ENCODE measurements at places on chromosomes 3 and 15.

DNA sequence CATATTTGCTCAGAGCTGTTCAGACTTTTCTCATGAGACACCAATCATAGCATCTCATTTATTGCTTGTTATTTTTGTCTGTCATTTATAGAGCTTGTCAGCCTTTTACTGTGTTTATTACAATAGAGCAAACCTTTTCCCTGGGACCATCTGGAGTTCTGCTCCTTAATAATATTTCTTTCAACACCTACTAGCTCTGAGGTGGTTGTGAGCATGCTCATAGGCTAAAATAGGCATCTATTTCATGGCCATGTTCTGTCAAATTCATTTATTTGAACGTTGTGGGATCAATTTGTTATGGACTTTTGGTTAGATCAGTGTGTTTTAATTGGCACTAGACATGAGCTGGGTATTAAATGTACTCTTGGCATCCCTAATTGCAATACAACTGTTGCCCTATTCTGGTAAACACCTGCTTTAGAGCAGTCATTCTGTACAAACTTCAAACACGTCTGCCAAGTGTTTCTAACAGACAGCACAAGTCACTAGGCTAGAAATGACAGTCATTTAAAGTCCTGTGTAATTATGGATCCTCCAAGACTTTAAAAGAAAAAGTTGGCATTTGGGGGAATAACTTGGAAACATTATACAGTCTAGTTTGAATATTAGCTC, 766.3 kb downstream of the ZNF385D start:
- no peak for DNase-seq

GRCh38 chr3:14950274-14950673, 2.9 kb downstream of the NR2C2 start:
- no peak for DNase-seq

GRCh38 chr3:50338965-50339364, 1.7 kb downstream of the RASSF1 start:
- no peak for DNase-seq

DNA sequence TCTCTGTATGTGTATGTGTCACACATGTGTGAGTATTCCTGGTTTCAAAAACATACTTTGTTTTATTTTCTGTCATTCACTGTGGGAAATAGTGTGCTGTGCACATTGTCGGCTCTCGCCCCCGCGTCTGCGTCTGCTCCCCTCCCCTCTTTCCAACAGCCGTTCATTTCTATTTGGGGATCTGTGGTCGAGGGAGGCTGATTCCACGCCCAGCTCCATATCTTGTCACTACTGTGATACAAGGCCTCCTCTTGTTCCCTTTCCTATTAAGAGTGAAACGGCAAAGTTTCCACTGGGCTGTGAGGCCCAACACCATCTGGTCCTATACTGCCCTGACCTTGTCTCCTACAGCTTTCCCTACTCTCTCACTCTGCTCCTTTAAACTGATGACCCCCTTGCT, 172.5 kb upstream of the LRIG1 start:
- no peak for DNase-seq

DNA sequence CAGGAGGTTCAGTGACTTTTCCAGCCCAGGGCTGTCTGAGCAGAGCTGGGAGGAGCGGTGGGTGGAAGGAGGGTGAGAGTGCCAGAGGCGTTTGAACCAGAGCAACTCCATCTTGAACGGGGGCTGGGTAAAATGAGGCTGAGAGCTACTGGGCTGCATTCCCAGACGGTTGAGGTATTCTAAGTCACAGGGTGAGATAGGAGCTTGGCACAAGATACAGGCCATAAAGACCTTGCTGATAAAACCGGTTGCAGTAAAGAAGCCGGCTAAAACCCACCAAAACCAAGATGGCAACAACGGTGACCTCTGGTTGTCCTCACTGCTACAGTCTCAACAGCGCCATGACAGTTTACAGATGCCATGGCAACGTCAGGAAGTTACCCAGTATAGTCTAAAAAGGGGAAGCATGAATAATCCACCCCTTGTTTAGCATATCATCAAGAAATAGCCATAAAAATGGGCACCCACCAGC, 60.2 kb downstream of the ABTB1 start:
- DNase-seq = no peak

- no peak for DNase-seq
Observed at GRCh38 chr3:177705976-177706823, 508.9 kb upstream of the TBL1XR1 start.

GRCh38 chr15:41078125-41078524, 38.0 kb downstream of the INO80 start:
- DNase-seq = no peak

DNA sequence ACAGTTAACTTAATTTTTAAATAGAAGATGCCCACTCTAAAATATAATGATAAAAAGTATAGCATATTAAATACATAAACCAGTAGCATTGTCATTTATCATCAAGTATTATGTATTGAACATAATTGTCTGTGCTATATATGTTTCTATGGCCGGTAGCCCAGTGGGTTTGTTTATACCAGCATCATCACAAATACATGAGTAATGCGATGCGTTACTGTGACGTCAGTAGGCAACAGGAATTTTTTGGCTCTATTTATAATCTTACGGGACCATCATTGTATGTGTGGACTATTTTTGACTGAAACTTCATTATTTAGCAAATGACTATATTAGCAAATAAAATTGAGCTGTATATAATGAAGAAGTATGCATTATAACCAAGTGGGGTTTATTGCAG, 82.1 kb downstream of the FLNB start:
- DNase-seq = no peak

GRCh38 chr3:52215351-52215750, 10.1 kb downstream of the TLR9 start:
- DNase-seq = no peak

DNA sequence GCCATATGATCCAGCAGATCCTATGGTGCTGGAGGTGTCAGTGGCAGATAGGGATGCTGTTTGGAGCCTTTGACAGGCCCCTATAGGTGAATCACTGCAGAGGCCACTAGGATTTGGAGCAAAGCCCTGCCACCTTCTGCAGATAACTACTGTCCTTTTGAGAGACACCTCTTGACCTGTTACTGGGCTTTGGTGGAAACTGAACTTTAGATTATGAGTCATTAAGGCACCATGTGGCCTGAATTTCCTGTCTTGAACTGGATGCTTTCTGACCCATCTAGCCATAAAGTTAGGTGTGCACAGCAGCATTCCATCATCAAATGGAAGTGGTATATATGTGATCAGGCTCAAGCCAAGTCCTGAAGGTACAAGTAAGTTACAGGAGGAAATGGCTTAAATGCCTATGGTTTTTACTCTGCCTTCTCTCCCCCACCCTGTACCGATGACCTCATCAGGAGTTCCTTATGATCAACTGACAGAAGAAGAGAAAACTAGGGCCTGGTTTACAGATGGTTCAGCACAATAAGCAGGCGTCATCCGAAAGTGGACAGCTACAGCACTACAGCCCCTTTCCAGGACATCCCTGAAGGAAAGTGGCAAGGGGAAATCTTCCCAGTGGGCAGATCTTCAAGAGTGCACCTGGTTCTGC, 565.6 kb upstream of the AGTR1 start:
- no peak for DNase-seq
